ENCODE measurements at places on chromosomes 7 and 10. TPM values are rescaled to one million over a fixed set of nuclear protein-coding genes. Genes with fewer than 3 reads are reported as not detected.

DNA sequence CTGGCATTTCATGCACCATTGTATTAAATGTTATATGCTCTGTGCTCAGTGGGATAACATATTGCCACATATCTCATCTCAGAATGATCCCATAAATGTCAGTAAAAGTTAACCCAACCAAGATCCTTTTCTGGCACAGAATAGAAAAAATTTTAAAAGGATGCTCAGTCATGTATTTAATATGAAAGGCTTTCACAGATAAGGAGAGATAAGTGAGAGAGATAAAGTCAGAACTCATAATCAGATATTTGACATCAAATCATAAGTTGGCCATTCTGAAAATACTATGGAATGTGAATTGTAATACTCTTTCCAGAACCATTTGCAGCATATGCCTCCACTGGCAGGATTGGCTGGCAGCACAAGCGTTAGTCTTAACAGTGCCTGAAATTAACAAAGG is 38.5 kb downstream of the PLEKHA8 start:
- H3K27ac ChIP-seq: no peak overlapping the region

ATP6V0E2 gene
- 72.9 TPM for total RNA-seq

DNA sequence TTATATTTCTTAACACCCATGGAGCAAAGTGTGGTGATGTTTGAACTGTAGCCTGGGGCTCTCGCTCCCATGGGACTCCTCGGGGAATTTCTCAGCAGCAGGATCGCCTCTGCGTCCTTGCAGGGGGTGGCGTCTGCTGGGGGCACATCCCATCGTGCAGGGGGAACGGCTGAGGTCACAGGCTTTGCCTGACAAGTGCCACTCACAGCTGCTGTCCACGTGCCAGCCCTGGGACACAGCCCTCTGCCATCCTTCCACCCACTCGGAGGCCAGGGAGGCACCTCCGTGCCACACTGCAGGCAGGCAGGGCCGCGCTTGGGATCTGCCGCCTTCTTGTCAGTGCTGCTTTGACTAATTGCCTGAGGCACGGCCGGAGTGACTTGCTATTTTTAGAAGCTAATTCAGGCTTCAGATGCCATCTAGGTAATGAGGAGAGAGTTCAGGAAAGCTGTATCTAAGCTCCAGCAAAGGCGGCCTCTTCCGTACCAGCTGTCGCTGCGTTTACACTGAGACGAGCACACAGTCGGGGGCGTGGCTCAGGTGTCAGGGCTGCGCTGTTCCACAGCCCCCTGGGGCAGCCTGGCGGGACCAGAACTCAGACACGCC is 45.7 kb downstream of the PITRM1 start:
- no peak overlapping the region for H3K4me3 ChIP-seq
- no peaks in the 10 kb centered on the region for H3K27me3 ChIP-seq
- H3K27ac ChIP-seq: no peak overlapping the region
- peaks cover 3% of the 10 kb centered on the region for H3K4me1 ChIP-seq

MUC12 gene
- total RNA-seq: 0.79 TPM

DNA sequence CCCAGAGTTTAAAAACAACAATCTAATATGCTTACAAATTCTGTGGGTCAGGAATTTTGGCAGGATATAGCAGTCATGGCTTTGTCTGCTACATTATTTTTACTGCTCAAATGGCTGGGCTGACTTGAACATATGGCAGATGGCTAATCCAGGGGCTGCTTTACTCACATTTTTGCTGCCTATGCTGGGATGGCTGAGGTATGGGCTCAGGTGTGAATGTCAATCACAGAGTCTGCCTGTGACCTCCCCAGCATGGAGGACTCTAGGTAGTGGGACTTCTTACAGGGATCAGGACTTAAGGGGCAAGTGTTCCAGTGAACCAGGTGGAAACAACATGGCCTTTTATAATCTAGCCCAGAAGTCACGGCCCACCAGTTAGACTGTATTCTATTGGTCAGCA is 4.4 kb upstream of the FKBP9 start:
- H3K4me3 ChIP-seq: no peak overlapping the region
- H3K27ac ChIP-seq: no peak overlapping the region
- no peak for ATAC-seq

ZNF239 gene
- 1.0 TPM for total RNA-seq

SPDYE11 gene
- not detected for total RNA-seq

PTCD1 gene
- 4.3 TPM for total RNA-seq

SMKR1 gene
- total RNA-seq: 1.9 TPM

- H3K4me1 ChIP-seq: no peaks in the 10 kb centered on the region
- ATAC-seq: no peak
- no peak overlapping the region for H3K4me3 ChIP-seq
These were observed 89.5 kb upstream of the FAM3C start for GRCh38 chr7:121485467-121486243.

GRCh38 chr10:122342293-122343134 is 32.0 kb upstream of the PLEKHA1 start:
- no peak overlapping the region for H3K27ac ChIP-seq
- H3K4me3 ChIP-seq: no peak overlapping the region
- ATAC-seq: peak; percentile 55

GRCh38 chr10:26703974-26704373 is 6.5 kb downstream of the PDSS1 start:
- ATAC-seq: no peak
- peaks cover 19% of the 10 kb centered on the region for H3K4me1 ChIP-seq
- H3K27me3 ChIP-seq: no peaks in the 10 kb centered on the region
- no peak overlapping the region for H3K27ac ChIP-seq

GRCh38 chr7:6614953-6615722 is at the start of gene ZNF853:
Gene ZNF853, plus strand, starts transcription at chr7:6615610. Its CDS starts 565 bp downstream, at chr7:6616175.
- peak within 1 kb of the TSS; percentile 71 for H3K4me3 ChIP-seq
- ATAC-seq: peak; percentile 33
- peaks cover 10% of the 10 kb centered on the region for H3K27me3 ChIP-seq
- no peaks in the 10 kb centered on the region for H3K36me3 ChIP-seq
- H3K4me1 ChIP-seq: peaks cover 8% of the 10 kb centered on the region

DNA sequence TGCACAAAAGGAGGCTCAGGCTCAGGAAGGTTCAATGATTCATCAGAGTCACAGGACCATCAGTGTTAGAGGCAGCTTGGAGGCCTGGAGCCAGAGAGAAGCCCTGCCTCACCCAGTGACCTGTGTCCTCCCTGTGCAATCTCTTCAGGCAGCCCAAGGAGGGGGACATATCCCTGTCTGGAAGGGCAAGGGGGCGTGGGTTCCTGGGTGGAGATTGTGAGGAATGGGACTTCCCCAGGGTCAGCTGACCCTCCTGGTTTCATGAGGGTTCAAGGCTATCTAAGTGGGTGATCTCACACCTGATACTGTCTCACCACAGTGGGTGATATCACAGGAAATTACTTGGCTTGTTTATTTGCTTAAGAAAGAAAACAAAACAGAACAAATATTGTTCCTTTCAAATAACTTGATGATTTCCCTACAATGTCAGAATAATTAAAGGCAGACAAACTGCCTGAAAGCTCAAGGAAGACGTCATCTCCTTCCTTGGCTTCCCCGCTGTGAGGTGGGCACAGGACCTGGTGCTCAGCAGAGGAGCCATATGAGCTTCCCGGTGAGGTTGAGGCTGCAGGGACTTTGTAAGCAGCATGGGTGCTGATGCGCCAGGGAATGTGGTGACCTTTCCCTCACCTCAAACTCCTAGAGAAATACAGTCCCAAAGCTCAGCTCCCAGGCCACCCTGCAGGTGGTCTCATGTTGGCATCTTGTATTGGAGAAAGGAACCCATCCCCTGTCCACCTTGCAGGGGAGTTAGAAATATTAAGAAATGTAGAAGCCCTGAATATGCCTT is 763.2 kb downstream of the GRID1 start:
- no peaks in the 10 kb centered on the region for H3K36me3 ChIP-seq
- peak; percentile 65 for ATAC-seq
- H3K27me3 ChIP-seq: no peaks in the 10 kb centered on the region
- peaks cover 10% of the 10 kb centered on the region for H3K4me1 ChIP-seq
- no peak overlapping the region for H3K4me3 ChIP-seq

- no peak overlapping the region for H3K4me3 ChIP-seq
- H3K27me3 ChIP-seq: no peaks in the 10 kb centered on the region
- no peaks in the 10 kb centered on the region for H3K36me3 ChIP-seq
- H3K4me1 ChIP-seq: no peaks in the 10 kb centered on the region
- no peak for ATAC-seq
These were observed 25.5 kb downstream of the GTF2IRD1 start for GRCh38 chr7:74479066-74479781.

DNA sequence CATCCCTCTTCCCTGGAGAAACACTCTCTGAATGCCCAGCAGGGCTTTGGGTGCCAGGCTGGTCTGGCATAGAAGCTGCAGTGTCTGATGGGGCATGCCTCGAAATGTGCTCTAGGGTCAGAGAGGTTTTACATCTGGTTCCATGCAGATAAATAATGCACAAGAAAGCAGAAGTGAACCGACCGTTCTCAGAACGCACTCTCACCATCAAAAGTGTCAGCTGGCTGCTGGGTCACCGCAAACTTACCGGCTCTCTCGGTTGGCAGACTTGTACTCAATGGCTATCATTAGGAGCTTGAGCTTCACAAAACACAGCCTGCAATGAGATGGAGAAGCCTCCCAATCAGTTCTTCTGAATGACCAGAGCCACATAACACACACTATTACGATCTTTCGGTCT is 610.0 kb downstream of the KCNMA1 start:
- no peak for ATAC-seq
- H3K27me3 ChIP-seq: peaks cover 11% of the 10 kb centered on the region
- H3K4me3 ChIP-seq: no peak overlapping the region
- no peaks in the 10 kb centered on the region for H3K4me1 ChIP-seq

DNA sequence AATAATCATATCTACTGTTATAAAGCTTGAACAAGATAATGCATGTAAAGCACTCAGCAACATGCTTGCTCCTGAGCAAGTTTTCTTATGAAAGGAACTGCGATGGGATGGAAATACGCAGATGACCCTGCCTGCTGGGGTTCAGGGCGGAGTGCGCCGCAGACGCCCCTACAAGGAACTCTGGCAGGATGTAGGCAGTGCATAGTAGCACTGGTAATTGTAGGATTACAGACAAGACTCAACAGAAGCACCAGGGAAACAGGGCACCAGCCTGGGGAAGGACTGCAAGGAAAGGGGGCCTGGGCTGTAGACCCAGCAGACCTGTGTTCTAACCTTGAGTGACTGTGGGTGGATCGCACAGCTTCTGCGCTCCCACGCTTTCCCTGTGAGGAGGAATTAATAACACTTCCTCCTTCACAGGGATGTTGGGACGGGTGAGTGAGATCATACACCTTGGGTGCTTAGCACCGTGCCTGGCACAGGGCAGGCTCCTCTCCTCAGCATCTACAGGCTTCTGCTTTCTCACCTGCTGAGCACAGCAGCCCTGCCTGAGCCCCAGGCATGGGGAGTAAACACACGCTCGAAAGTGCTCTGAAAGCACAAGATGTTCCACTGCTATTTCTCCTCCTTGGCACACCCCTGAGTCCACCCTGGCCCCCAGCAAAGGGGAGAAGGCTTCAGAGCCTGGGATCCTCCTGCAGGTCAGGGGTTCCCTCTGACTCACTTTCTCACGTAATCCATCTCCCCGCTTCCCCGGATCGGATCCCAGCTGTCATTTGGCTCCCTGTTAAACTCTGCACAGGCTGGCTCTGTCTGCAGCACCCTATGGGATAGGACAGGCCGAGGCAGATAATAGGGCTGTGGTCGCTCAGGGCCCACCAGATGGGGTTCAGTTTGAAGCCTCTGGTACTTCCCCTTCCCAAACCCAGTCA is 19.2 kb downstream of the ITPRIP start:
- peaks cover 10% of the 10 kb centered on the region for H3K36me3 ChIP-seq
- H3K27ac ChIP-seq: peak overlapping the region; percentile 52
- H3K4me3 ChIP-seq: no peak overlapping the region
- no peaks in the 10 kb centered on the region for H3K27me3 ChIP-seq
- peaks cover 28% of the 10 kb centered on the region for H3K4me1 ChIP-seq

TMEM196 gene
- total RNA-seq: not detected

GRCh38 chr7:132464740-132465139 is 111.5 kb downstream of the PLXNA4 start:
- peaks cover 27% of the 10 kb centered on the region for H3K4me1 ChIP-seq
- no peaks in the 10 kb centered on the region for H3K27me3 ChIP-seq
- no peak overlapping the region for H3K4me3 ChIP-seq
- ATAC-seq: no peak
- H3K36me3 ChIP-seq: no peaks in the 10 kb centered on the region

GRCh38 chr7:64102656-64103400 is 57.6 kb downstream of the ZNF727 start:
- no peaks in the 10 kb centered on the region for H3K36me3 ChIP-seq
- no peak overlapping the region for H3K27ac ChIP-seq
- ATAC-seq: no peak
- H3K4me1 ChIP-seq: no peaks in the 10 kb centered on the region

VWA2 gene
- not detected for total RNA-seq

PLAC9 gene
- not detected for total RNA-seq

- H3K36me3 ChIP-seq: no peaks in the 10 kb centered on the region
These were observed 77.6 kb upstream of the PPP1R3A start for GRCh38 chr7:113996405-113996804.

GRCh38 chr7:129437190-129437589 is 3.0 kb downstream of the STRIP2 start:
- peaks cover 40% of the 10 kb centered on the region for H3K4me1 ChIP-seq
- peaks cover 13% of the 10 kb centered on the region for H3K27me3 ChIP-seq
- ATAC-seq: no peak
- peaks cover 61% of the 10 kb centered on the region for H3K36me3 ChIP-seq
- peak overlapping the region; percentile 88 for H3K4me3 ChIP-seq

GRCh38 chr7:117123311-117123926 is 170.1 kb downstream of the ST7 start:
- no peak for ATAC-seq
- peaks cover 5% of the 10 kb centered on the region for H3K4me1 ChIP-seq
- no peak overlapping the region for H3K27ac ChIP-seq
- H3K36me3 ChIP-seq: no peaks in the 10 kb centered on the region
- H3K4me3 ChIP-seq: no peak overlapping the region
- no peaks in the 10 kb centered on the region for H3K27me3 ChIP-seq

- no peaks in the 10 kb centered on the region for H3K36me3 ChIP-seq
- H3K4me3 ChIP-seq: no peak overlapping the region
- H3K27ac ChIP-seq: no peak overlapping the region
- no peak for ATAC-seq
These were observed 73.6 kb downstream of the RHOBTB1 start for GRCh38 chr10:60870416-60870728.

GRCh38 chr10:29372920-29373319 is 84.0 kb downstream of the LYZL1 start:
- no peak for ATAC-seq
- H3K4me3 ChIP-seq: no peak overlapping the region
- no peaks in the 10 kb centered on the region for H3K36me3 ChIP-seq
- no peaks in the 10 kb centered on the region for H3K4me1 ChIP-seq

CRTAC1 gene
- total RNA-seq: not detected
